ENCODE measurements at places on chromosomes 13 and 19.

GRCh38 chr19:10718205-10719196 lies 622 bp downstream of the DNM2 start:
- DNase-seq, result peak; percentile 37

- peak; percentile 39 for DNase-seq
These were observed 37.7 kb upstream of the PDCD5 start for GRCh38 chr19:32543115-32543900.

GRCh38 chr19:41328842-41329225 lies 18.9 kb downstream of the CCDC97 start:
- DNase-seq, result no peak

DNA sequence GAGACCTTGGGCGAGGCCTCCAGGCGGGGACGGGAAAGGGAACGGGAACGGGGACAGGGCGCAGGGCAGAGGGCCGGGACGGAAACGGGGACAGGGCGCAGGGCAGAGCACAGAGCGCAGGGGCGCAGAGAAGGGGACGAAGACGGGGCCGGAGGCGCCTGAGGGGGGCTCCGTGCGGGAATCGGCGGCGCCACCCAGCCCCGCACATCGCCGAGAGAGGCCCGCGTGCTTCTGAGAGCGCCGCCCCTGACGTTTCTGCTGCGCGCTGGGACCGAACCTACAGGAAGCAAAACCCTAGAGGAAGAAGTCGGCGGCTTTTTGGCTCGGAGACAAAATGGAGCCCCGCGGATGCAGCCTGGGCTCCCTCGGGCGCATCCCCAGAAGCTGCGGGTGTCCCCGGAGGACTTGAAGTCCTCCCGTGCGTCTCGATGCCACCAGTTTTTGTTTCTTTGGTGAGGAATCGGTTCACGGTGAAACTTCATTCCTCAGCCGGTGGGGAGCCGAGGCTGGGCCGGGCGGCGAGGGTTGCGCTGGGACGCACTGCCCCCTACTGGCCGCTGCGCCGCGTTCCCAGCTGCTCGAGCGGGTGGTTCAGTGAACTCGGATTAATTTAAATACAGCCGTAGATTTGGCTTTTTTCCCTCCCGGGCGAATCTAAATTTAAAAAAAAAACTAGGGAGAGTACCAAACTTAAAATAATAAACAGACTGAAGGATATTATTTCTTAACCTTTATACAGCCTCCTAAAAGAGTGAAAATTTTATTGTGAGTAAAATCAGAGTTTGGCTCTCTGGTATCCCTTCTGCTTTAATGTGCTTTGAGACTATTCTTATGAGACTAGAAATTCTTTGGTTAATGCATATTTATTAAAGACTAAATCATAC lies 350.0 kb upstream of the ARGLU1 start:
- DNase-seq, result peak; percentile 71

- DNase-seq, result no peak
These were observed 147.4 kb downstream of the RNF17 start for GRCh38 chr13:24911133-24911908.

- DNase-seq, result peak; percentile 87
These were observed 2.0 kb downstream of the MISP start for GRCh38 chr19:752652-753517.

DNA sequence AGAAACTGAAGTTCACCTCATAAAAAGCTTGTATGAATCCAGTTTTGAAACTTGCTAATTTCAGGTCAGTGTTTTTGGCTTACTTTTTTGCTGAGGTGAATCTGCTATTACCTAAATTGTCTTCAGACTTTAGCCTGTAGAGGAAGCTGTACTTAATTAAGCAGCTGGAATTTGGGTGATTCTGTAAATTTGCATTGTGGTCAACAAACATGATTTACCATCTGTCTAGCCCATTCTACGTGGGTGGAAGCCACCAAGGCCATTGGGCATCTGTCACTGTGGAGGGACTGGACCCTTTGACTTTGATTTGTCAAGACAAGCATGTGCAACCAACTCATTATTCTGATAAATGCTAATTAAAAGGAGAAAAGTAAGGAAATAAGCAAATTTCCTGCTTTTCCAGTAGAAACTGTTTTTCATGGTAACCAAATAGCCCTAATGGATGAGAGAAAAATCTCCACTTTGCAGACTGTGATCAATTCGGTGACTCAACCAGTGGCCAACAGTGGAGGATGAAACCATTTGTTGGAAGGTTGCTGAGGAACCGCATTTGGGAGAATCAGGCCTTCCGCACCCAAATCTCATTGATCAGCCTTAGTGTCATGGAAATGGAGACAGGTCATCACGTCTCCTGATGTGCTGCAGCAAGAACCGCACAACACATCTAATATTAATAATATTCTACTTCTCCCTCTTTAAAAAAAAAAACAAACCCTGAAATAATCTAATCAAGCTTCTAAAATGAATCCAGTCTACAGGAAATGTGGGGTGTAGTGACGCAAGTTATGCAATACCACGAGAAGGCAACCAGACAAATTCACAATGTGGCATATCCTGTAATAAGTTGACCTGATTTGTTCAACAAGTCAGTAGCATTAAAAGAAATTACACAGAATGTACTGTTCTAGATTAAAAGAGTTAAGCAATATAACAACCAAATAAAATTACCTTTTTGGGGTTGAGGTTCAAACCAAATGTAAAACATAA lies 54.3 kb downstream of the GARRE1 start:
- no peak for DNase-seq

- DNase-seq, result peak; percentile 66
These were observed 83.9 kb downstream of the GNG7 start for GRCh38 chr19:2618611-2619010.

DNA sequence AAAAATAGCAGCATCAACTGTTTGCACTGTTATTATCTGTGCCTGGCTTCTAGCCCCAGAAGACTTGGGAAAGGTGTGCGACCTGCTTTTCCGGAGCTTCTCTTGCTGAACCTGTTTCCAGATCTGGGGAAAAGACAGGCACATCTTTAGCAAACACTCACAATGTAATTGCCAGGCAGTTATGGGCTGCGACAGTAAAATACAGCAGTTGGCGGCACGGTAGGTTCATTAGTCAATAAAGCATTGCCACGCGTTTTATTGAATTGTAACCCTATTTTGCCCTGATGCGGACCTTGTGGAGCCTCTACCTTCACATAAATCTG lies 223.7 kb upstream of the TSHZ3 start:
- DNase-seq, result no peak

- no peak for DNase-seq
These were observed 573 bp upstream of the ERCC5 start for GRCh38 chr13:102845289-102845629.

GRCh38 chr13:39542361-39542760 lies 60.6 kb downstream of the LHFPL6 start:
- DNase-seq, result no peak

GRCh38 chr19:50721441-50722137 lies 1.6 kb upstream of the CLEC11A start:
- no peak for DNase-seq

GRCh38 chr19:57099199-57099661 lies 20.6 kb upstream of the USP29 start:
- peak; percentile 78 for DNase-seq

GRCh38 chr19:4774136-4774535 lies 17.4 kb upstream of the FEM1A start:
- no peak for DNase-seq

- no peak for DNase-seq
These were observed 41.3 kb upstream of the IPO5 start for GRCh38 chr13:97912139-97912535.

GRCh38 chr19:1360818-1361461 lies 22.8 kb upstream of the NDUFS7 start:
- DNase-seq, result peak; percentile 62

DNA sequence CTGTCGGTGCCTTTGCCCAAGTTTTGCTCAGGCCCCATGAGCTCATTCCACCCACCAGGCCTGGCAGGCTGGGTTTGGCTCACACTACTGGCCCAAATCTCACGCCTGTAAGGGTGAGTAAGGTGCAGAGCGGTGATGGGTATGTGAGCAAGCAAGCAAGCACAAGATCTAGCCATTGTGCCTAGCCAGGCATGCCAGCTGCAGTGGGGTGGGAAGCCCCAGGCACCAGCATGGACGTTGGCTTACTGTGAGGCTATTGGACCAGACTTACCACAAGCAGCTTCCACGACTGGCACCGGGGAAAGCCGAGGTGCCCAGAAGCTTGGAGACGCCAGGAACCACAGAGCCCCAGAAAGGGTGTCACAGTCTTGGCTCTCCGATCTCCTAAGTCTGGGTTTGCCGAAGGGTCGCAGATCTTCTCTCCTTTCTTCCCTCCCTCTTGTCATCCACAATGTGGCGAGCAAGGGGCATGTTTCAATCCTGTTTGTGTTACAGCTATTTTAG lies 2659.4 kb upstream of the PCDH20 start:
- no peak for DNase-seq

GRCh38 chr13:35354285-35354684 lies 122.2 kb downstream of the MAB21L1 start:
- DNase-seq, result no peak

GRCh38 chr19:17294051-17294891 lies 9.0 kb downstream of the ABHD8 start:
- peak; percentile 28 for DNase-seq

DNA sequence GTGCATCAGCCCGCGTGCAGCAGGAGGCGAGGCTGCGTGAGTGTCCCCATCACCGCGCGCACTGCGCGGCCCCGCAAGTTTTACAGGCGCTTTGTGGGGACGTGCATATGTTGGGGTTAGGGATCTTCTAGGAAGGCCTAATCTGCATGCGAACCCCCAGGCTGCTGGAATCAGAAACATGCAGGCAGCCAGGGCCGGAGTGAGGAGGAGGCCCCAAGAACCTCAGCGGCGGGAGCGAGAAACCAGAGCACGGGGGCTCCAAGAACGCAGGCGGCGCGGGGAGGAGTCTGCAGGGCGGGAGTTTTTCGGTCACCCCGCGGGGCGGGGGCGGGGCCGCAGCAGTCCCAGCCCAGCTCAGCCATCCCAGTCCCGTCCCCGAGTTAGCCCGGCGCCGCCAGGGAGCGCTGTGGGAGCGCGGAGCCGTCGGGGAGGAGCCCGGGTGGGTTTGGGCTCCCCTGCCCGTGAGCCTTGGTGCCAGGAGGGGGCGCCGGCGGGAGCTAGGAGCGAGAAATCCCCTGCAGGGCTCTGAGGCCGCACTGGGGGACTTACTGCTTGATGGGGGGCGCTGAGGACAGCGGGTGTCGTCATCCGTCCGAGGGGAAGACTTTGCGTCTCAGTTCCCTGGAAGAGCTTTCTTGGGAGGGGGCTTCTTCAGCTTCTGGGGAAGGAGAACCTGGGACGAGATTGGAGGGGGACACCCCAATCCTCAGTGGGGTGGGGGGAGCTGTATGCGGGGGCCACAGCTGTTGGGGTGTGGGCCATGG lies 933 bp upstream of the NRTN start:
- peak; percentile 93 for DNase-seq

DNA sequence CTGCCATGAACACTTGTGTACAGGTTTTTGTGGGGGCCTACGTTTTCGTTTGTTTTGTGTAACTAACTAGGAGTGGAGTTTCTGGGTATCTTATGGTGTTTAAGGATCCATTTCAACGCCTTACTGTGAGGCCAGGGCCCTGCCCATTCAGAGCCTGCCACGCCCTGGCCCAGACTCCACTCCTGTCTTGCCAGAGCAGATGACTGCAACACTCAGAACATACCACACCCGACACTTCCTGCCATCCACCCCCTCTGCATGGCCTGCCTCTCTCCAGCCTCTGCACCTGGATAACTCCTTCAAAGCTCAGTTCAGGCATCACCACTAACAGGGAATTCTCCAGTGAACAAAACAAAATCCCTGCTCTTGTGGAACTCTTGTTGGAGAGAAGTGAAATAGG lies 43.2 kb downstream of the RGCC start:
- peak; percentile 24 for DNase-seq

DNA sequence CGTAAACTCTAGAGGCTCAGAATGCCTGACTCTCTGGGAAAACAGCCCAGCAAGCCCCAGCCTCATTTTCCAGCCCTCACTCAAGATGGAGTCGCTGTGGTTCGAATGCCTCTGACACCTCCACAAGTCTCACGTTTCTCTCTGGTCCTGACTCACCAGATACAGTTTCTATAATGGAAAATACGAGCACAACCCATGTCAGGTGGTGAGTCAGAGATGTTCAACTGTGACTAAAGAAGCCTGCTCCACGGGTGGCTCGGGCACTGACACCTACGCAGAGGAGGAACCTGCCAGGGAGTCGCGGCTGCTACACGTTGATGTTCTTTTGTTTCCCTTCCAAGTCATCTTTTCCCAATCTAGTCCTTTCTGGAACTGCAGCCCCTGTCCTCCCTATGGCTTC lies 87.1 kb upstream of the STK24 start:
- DNase-seq, result peak; percentile 72

DNA sequence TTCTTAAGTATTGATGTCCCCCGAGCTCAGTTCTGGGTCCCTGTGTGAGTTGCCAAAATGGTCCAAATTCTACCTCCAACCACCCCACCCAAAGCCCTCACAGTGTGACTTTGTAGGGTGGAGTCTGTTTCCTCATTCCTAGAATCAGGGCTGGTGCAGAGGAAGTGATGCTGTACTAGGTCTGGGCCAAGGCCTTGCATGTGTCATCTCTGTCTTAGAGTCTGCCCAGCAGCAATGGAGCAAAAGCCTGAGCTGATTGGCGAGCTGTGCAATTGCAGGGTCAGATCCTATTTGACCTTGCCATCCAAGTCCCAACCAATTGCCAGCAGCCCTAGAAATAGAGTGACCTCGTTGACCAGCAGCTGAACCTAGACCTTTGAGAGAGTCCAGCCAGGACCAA lies 97.0 kb upstream of the ANKRD10 start:
- DNase-seq, result no peak

DNA sequence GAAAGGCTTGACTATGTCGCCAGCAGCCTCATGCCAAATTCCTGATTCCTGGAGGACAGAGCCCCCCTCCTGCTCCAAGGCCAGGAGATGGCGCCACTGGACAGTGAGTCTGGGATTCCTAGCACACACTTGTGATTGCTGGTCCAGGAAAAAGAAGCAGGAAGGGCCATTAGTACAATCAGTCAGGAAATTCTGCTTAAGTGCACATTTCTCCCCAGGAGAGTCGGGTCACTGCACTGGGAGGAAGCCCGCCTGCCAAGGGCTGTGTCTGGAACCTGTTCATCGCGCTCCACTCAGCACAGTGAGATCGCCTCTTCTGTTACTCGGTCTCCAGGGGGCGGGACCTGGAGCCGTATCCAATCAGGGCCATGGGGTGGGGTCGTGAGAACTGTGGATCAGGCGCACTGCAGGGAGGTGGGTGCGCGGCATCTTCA lies 65.1 kb downstream of the ZNF823 start:
- DNase-seq, result no peak

- DNase-seq, result no peak
These were observed 525.3 kb downstream of the KLF12 start for GRCh38 chr13:73608711-73609485.

- DNase-seq, result peak; percentile 50
These were observed 413.9 kb downstream of the COG6 start for GRCh38 chr13:40069173-40070044.

DNA sequence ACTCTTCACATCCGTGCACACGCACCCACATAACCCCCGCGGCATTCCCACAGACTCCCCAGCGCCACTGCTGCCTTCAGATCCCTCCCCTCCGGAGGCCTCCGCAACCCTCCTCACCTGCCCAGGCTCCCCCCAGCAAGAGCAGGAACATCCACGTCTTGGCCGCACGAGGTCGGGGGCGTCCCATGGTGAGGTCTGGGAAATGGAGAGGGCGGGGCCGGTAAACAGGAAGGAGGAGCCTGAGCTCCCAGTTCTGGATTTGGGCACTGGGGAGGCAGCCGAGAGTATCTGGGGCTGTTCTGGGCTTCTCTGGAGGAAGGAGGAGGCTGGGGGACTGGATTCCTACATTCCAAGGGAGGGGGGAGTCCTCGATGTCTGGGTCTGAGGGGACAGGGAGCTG lies 423 bp downstream of the KLK8 start:
- no peak for DNase-seq

Measured in urothelium cell line (cell line).